Stimulated activated CD4-positive, alpha-beta T cell treated with anti-CD3 and anti-CD28 coated beads, TNF-alpha, amount 100 ng/mL, for 4 hours (primary cell): ENCODE measurements at places on chromosomes 1 and 21.

GRCh38 chr1:36831186-36831810 lies 203.0 kb downstream of the GRIK3 start:
- no peak for DNase-seq

- peak; percentile 60 for DNase-seq
These were observed 29.7 kb downstream of the ENO1 start for GRCh38 chr1:8848663-8849386.

DNA sequence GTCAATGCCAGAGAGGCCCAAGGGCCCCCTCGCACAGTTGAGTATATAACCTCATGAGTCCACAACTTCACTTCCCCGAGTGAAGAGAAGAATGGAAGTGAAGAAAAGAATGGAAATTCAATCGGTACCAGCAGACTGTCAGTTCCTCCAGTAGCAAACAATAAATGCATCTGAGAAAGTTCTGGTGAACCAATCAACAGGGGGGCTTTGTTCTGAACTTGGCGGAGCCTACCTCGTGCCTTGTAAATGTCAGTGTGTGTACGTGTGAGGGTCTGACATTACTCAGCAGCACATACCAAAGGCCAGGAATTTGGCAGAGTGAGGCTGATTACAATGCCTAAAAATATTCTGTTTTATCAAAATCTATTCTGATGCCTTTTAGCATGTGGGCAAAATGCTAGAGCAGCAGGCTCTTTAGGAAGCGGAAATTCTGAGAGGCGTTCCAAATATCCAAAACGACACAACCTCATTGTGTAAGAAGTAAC lies 238.5 kb downstream of the LTN1 start:
- no peak for DNase-seq

- no peak for DNase-seq
These were observed 280.3 kb downstream of the USH2A start for GRCh38 chr1:216142921-216143320.

DNA sequence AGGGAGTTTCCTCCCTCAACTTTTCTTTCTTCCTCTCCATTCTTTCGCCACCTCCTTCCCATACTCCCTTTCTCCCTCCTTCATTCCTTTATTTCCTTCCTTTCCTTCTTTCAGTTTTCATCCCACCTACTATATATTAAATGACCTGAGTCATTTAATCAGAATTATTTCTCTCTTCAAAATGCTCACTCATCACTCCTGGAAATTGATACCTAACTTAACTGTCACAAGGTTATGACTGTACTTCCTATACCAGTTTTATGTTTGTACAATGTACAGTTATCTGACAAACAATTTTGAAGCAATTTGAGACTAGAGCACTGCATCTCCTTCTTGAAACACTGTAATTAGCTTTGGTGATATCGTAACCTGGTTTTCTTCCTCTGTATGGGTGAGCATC lies 41.4 kb downstream of the NEXN start:
- DNase-seq = no peak

GRCh38 chr1:234647758-234648157 lies 37.8 kb upstream of the IRF2BP2 start:
- no peak for DNase-seq

GRCh38 chr21:33660406-33660805 lies 18.1 kb downstream of the ITSN1 start:
- DNase-seq = no peak

- no peak for DNase-seq
These were observed 5.8 kb upstream of the AHDC1 start for GRCh38 chr1:27609618-27610240.

GRCh38 chr1:30033256-30034104 lies 689.9 kb downstream of the MATN1 start:
- no peak for DNase-seq

DNA sequence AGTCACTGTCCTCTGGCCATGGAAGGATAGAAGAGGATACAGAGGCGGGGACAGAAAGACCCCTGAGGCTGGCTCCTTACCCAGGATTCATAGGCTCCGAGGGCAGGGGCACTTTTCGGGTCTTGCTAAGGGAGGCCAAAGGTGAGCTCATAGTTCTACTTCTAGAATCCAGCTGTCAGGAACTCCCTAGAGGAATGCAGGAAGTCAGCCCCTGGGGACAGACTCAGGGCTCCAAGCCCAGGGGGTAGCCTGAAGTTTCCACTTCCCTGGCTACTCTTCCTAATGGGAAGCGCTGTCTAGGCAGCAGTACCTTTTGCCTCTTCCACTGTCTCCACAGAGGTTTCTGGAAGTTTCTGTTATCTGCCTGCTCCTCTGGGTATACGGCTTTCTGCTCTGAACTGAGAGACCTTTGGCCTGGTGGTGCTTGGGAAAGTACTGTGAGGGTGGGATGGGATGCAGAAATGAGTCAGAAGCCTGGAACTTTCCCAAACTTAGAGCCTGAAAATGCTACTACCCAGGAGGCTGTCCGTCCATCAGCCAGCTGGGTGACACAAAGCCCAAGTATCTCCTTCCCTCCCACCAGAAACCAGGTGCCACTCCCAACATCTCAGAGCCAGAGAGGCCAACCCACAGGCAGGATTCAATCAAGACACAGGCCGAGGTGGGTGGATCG lies 3.6 kb downstream of the UBXN11 start:
- no peak for DNase-seq

- DNase-seq = no peak
These were observed 96.7 kb upstream of the RGS18 start for GRCh38 chr1:192061556-192061955.

DNA sequence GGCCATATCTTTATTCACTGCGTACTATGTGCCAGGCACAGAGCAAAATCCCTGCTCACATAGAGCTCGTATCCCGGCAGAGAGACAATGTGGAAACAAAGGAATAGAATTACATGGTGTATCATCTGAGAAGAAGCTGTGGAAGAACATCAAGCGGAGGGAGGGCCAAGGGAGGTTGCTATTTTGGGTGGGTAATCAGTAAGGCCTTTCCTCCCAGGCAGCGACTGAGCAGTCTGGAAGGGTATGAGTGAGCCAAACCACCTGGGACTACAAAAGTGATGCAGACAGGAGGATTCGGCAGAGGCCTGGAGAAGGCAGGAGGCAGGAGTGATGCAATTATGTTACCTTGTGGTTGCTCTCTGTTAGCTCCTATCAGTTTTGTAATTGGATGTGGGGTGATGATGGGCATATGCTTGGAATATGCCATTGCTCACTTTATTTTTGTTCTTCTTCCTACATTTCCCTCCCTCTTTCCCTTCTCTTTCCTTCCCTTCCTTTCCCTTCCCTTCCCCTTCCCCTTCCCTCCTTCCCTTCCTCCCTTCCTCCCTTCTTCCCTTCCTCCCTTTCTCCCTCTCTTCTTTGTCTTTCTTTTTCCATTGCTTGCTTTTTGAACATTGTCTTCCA lies 172.9 kb downstream of the DISC1 start:
- no peak for DNase-seq

DNA sequence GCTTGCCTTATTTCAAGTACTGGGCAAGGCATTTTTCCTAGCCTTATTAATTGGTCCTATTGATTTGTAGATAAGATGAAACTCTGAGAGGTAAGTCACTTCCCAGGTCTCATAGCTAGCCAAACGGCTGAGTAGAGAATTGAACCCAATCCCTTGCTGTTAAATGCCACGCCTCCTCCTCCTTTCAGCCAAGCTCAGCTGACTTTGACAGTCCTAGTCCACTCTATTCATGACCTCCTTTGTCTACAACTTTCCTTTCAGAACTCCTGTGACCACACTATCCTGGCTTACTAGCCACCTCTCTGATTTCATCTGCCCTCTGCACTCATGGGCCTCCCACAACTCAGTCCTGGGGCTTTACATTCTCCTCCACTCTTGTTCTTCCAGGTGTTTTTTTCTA lies 3.9 kb upstream of the NGF start:
- DNase-seq = no peak

GRCh38 chr1:25562101-25562927 lies 18.9 kb downstream of the LDLRAP1 start:
- peak; percentile 55 for DNase-seq

- no peak for DNase-seq
These were observed 64.3 kb upstream of the MORC3 start for GRCh38 chr21:36255663-36256062.

DNA sequence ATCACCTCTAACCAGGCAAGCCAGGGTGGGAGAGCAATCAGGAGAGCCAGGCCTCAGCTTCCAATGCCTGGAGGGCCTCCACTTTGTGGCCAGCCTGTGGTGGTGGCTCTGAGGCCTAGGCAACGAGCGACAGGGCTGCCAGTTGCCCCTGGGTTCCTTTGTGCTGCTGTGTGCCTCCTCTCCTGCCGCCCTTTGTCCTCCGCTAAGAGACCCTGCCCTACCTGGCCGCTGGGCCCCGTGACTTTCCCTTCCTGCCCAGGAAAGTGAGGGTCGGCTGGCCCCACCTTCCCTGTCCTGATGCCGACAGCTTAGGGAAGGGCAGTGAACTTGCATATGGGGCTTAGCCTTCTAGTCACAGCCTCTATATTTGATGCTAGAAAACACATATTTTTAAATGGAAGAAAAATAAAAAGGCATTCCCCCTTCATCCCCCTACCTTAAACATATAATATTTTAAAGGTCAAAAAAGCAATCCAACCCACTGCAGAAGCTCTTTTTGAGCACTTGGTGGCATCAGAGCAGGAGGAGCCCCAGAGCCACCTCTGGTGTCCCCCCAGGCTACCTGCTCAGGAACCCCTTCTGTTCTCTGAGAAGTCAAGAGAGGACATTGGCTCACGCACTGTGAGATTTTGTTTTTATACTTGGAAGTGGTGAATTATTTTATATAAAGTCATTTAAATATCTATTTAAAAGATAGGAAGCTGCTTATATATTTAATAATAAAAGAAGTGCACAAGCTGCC lies 19.8 kb downstream of the CSF1 start:
- no peak for DNase-seq

DNA sequence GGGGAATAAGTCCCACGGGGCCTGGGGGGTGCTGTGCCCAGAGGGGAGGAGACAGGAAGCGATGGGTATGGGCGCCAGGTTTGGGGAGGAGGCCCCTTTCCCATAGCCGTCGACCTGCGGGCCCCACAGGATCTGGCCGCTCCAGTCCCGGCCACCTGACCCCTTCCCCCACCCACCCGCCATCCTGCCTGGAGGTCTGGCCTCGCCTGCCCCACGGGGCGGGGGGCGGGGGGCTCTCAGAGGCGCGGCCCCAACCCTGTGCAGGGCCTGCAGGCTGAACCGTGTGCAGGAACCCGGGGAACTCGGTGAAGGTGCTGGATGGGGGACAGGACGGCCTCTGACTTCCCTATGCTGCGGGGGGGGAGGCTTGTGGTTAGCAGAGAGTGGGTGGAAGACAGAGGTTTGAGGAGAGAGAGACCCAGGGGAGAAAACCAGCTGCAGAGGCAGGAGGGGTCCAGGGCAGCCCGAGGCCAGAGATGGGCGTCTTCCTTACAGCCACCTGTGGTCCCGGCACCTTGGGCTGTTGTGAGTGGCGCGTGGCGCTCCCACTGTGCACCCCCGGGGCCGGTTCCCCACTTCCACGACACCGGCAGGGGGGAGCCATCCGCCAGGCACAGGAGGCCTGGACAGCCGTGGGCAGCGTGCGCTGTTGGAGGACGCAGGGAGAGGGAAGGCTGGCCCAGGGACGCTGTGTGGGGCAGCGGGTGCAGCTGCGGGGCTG lies 2.5 kb upstream of the TNFRSF18 start:
- peak; percentile 49 for DNase-seq

DNA sequence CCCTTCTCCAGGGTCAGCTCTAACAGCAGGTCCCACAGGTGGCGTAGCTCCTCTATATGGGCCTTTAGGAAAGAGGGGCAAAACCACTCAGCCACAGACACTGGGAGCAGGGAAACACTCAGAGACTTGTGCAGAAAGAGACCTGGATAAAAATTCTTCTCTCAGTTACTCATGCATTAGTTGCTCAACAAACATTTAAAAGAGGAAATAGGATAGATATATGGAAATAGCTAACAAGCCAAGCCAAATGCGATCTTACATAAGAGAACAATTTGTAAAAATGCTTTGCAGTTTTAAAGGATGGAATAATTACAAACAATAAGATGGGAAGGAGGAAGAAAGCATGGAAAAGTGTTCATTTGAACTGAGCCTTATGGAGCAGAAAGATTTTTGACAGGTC lies 4.9 kb downstream of the SPTA1 start:
- DNase-seq = no peak

- DNase-seq = no peak
These were observed 29.0 kb upstream of the KDM4A start for GRCh38 chr1:43620956-43621355.

- DNase-seq = no peak
These were observed 4.0 kb downstream of the CASQ2 start for GRCh38 chr1:115764541-115764940.

DNA sequence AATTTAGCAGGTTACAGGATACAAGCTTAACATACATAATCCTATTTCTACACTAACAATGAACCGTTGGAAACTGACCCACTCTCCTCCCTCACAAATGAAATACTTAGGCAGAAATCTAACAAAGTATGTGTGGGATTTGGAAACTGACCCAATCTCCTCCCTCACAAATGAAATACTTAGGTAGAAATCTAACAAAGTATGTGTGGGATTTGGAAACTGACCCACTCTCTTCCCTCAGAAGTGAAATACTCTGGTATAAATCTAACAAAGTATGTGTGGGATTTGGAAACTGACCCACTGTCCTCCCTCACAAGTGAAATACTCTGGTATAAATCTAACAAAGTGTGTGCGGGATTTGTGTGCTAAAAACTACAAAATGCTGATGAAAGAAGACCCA lies 60.3 kb downstream of the TRAF5 start:
- no peak for DNase-seq

DNA sequence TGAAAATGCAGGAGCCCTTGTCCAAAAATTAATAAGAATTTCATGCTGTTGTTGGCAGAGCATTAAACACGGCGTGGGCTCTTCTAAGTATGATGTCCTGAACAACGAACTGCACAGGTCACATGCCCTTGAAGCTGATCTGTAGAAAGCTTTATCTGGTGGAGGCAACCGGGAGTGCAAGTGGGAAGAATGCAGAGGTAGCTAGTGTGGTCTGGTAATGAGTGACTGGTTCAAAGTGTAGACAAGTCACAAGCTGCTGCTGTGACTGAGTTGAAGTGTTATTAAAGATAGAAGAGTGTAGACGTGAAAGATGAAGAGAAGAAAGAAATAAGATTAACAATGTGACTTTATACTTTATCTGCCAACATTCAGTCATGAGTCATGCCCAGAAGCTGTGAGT lies 361.9 kb downstream of the TTLL7 start:
- no peak for DNase-seq

GRCh38 chr1:116574581-116575291 lies 3.9 kb upstream of the CD58 start:
- DNase-seq = peak; percentile 20

GRCh38 chr1:95953015-95953414 lies 719.0 kb downstream of the RWDD3 start:
- DNase-seq = no peak

DNA sequence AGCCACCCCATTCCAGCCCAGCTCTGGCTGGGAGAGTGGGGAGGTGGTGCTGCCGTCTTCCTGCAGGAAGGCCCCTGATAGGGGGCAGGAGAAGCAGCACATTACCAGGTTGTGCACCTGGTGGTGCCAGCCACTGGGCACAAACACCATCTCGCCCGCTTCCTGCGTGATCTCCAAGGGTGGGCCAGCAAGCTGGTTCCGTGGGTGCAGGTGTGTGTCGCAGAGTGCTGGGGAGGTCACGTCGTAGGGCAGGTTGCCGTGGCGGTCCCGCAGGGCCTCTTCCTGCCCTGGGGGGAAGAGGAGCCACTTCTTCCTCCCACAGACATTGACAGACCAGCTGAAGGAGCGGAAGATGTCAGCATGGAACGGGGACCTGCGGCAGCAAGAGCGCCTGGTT lies 1.8 kb downstream of the JMJD4 start:
- DNase-seq = no peak

GRCh38 chr1:33092438-33092837 lies 11.5 kb downstream of the AZIN2 start:
- DNase-seq = no peak

GRCh38 chr21:16377120-16377658 lies 647.4 kb downstream of the USP25 start:
- no peak for DNase-seq
